Mesenteric fat pad (tissue), 1 donor: ENCODE measurements at places on chromosomes 4 and X.
A peak's percentile ranks its signal among the peaks of the same experiment; 100 is the strongest.

- no peak for DNase-seq
Measured at GRCh38 chr4:95439896-95440295, 108.9 kb downstream of the UNC5C start.

DNA sequence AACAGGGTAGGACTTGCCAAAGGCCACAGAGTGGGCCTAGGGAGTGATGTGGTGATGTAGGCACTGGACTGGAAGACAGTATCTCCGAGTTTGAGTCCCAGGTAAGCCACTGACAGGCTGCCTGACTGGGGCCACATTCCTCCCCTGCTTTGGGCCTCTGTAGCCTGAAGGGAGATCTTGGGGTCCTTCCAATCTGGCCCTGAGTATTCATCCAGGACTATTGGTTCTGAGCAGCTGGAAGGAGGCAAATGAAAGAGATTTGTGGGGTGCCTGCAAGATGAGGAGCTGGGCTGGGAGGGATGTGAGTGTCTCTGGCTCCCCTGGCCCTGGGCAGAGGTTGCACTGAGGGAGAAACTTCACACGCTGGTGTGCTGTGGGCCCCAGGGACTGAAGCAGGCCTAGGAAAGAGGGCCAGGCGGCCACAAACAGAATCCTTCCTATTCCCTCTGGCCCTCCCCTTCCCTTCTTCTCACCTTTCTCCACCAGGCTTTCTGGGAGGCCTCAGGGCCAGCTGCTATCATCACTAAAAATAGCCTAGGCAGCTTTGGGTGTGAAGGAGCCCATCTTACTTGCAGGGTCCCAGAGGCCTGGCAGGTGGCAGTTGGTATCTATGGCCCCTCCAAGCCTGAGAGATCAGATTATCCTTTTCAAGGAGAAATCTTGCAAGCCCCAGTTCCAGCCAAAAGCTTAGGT lies 70.1 kb downstream of the PJA1 start:
- no peak for DNase-seq

DNA sequence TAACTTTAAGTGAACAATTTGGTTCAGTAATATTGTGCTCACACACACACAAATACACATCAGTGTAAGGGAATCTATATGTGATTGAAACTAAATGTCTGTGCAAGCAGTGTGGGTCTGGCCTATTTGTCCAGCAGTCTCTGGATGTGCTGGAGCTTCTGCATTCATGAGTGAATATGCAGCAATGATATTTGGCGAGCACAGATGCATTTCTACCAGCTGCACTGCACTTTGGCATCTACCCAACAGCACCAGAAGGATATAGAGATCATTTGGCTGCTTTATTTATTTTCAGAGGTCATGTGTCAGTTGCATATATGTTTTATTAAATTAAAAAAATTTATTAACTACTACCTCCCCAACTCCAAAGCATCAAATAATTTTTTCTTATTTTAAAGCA lies 613.4 kb upstream of the NR3C2 start:
- DNase-seq, result no peak

DNA sequence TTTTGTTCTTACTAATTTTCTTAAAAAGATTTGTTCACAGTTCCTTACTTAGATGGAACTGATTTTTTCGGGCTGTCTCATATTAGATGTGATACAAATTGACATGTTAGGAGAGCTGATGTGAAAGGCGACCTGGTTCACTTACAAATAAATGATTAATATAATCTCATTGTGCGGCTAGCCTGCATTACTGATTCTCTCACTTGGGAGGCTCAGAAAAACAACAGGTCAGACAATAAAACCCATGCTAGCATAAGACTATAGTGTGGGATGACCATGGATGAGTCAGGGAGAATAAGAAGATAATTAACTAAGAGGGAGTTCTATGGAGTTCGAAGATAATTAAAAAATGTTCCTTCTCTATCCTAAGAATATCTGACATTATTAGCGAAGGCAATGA lies 40.8 kb downstream of the RTL9 start:
- DNase-seq, result no peak

DNA sequence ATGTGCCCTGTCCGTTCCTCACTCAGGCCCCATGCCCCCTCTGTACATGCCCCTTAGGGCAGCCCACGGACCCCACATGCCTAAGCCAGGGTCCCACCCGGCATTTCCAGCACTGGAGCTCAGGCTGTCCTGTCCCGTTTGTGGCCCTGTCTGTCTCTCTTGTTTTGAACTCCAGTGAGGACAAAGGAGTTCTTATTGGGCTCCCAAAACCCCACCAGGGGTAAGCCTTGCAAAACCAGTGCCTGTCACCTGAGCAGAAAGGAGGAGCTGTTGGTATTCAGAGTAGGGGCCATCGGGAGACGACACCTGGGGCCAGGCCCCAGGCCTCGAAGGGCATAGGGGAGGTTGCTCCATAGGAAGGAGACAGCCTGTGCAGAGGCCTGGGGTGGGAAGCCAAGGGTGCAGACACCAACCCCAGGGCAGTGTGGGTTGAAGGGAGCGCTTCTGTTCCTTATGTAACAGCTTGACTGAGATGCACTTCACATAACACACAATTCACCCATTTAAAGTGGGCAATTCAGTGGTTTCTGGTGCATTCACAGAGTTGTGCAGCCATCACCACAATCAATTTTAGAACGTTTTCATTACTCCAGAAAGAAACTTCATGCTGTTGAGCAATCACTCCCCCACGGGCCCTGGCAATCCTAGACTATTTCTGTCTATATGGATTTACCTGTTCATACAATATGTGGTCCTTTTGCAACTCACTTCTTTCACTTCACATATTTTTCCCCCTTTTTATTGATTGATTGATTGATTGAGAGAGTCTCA lies 31.7 kb downstream of the MAN2B2 start:
- DNase-seq, result no peak

GRCh38 chrX:34562006-34562405 lies 95.1 kb downstream of the TMEM47 start:
- DNase-seq, result no peak

GRCh38 chr4:133102612-133103409 lies 46.3 kb upstream of the PCDH10 start:
- DNase-seq, result no peak

- DNase-seq, result peak; percentile 91
Measured at GRCh38 chrX:65644621-65645289, 22.7 kb upstream of the MSN start.

- DNase-seq, result no peak
Measured at GRCh38 chr4:8434251-8435073, 6.1 kb downstream of the ACOX3 start.

DNA sequence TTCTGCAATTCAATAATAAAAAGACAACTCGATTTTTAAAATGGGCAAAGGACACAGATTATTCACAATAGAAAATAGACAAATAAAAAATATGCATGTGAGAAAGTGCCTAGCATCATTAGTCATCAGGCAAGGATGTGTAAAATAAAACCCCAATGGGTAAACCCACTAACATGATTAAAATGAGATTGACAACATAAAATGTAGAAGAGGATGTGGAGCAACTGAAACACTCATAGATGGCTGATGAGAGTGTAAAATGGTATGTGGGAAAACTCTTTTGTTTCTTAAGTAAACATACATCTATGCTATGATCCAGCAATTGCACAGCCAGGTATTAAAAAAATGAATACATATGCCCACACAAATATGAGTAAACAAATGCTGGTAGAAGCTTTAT lies 177.6 kb downstream of the IQCM start:
- no peak for DNase-seq

DNA sequence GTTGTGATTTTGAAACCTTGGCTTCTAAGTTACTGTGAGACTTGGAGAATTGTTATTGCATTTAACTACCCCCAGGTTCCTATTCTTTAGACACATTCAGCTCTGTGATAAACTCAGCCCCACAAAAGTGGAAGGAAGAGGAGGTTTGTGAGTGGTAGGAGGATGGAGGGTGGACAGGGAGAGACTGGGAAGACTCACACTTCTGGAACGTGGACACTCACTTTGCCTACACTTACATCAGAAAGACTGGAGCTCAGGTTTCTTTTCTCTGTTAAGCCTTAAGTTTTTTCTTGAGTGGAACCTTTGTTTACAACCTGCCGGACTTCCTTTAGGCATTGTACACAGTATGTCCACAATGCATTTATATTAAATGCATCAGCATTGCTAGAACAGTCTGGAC lies 99.0 kb downstream of the AREG start:
- no peak for DNase-seq

DNA sequence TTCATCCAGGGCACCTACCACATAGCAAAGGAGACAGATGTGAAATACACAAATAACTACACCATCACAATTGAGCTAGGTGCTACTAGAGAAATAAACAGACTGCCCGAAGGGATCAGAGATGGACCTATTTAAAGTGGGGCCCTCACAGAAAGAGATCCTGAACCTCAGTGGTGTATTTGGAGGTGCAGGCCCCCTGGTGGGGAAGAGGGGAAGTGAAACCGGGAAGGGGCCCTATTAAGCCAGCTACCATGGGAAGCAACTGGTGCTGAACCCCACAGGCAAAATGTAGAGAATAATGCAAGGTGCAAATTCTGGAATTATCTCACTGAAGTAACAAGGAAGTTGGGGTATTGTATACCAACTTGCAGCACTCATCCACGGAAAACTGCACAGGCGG lies 78.6 kb upstream of the FAM9A start:
- DNase-seq, result no peak

DNA sequence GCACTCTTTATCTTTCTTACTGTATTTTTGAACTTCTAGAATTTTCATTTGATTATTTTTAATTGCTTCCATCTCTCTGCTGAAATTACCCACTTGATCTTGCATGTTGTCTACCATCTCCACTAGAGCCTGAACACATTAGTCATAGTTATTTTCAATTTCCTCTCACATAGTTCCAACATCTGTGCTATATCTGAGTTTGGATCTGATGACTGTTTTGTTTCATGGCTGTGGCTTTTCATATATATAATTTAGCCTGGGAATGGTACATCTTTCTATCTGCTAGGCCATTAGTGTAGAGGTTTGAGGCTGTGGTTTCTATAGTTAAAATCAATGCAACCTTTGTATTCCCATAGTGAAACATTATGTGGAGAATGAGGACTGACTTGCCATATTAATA lies 33.2 kb downstream of the NPY2R start:
- DNase-seq, result no peak

GRCh38 chr4:5931526-5931925 lies 38.6 kb upstream of the CRMP1 start:
- peak; percentile 49 for DNase-seq

- DNase-seq, result no peak
Measured at GRCh38 chrX:18886344-18887161, 97.4 kb downstream of the PHKA2 start.

GRCh38 chr4:182478475-182478874 lies 235.3 kb downstream of the TENM3 start:
- DNase-seq, result no peak

DNA sequence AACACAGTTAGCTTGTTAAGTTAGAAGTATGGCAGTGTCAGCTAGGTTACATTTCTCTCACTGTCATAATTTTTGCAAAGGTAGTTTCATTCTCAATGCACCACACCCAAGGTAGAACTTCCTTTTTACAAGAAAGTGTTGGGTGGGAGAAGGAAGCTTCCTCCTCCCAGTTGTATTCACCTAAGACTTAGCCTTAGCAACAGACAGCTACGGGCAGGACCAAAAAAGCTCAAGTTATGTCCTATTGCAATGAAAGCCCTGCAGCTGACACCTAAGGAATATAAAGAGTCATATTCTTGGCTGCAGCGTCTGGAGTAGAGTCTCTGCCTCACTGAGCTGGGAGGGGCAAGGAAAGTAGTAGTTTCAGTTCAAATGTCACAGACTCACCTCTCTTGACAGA lies 25.1 kb upstream of the PRDM8 start:
- no peak for DNase-seq

- no peak for DNase-seq
Measured at GRCh38 chr4:184511156-184511555, 36.8 kb upstream of the IRF2 start.

DNA sequence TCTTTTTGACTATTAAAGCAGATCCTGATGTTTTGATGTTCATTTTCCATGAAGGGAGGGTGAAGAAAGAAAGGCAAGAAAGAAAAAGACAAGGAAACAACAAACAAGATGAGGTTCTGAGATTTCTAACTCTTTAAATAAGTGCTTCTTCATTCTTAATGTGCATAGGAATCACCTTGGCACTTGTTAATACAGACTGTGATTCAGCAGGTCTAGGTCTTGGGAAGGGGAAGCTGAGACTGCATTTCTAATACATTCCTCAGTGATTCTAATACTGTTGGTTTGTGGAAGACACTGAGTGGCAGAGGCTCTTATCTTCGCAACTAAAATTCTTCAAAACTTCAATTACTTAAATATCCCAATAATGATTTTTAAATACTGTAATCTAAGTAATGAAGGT lies 95.2 kb upstream of the NAP1L5 start:
- DNase-seq, result no peak

DNA sequence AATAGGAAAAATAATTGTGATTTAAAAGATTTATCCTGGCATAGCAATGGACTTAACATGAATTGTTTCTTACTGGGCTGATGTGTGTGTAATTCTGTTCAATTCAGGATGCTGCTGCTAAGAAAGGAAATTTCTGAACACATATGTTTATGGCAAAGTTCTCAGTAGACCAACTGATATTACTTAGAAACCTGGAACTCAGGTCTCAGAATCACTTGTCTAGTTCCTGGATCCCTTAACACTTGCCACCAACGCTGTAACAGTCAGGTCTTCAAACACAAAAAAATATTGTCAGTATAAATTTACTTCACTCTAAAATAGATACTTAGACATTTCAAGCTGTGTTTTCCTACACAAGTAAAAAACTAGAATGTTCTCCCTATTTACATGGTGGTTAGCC lies 5.5 kb downstream of the CASP3 start:
- no peak for DNase-seq

- DNase-seq, result no peak
Measured at GRCh38 chr4:37825968-37826294, 555 bp upstream of the PGM2 start.

GRCh38 chrX:10119399-10119990 lies 37.3 kb upstream of the CLCN4 start:
- no peak for DNase-seq

- no peak for DNase-seq
Measured at GRCh38 chr4:7933651-7934510, 5.8 kb downstream of the AFAP1 start.

- DNase-seq, result no peak
Measured at GRCh38 chrX:133391111-133391510, 24.2 kb downstream of the GPC4 start.

DNA sequence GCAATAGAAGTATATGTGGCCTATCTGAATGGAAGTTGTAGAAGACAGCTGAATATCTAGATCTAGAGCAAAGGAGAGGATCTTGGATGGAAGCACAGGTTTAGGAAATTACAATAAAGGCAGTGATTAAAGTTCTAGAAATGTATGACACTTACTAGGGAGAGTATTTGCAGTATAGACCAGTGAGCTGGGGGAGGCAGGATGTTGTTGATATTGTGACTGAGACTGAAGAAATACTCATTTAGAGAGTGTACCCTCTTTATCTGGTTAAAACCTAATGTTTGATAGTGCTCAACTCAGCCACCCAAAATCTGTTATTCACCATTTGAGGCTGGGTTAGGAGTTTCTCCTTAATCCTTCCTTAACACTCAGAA lies 439.5 kb downstream of the GRXCR1 start:
- DNase-seq, result no peak

DNA sequence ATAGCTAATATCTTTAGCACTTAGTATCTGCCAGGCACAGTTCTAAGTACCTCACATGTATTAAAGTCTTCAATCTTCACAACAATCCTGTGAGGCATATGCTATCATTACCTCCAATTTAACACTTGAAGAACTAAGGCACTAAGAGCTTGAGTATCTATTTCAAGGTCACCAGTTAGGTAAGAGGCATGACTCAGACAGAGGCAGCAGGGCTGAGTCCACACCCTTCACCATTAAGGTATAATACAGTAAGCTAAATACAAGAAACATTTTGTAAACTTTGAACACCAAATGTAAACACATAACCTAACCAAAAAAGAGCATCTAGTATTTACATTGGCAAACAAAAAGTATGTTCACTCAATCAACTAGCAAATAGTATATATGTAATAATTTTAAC lies 1410.9 kb downstream of the PCDH18 start:
- DNase-seq, result no peak
